ENCODE measurements at places on chromosomes 6 and 20.

DNA sequence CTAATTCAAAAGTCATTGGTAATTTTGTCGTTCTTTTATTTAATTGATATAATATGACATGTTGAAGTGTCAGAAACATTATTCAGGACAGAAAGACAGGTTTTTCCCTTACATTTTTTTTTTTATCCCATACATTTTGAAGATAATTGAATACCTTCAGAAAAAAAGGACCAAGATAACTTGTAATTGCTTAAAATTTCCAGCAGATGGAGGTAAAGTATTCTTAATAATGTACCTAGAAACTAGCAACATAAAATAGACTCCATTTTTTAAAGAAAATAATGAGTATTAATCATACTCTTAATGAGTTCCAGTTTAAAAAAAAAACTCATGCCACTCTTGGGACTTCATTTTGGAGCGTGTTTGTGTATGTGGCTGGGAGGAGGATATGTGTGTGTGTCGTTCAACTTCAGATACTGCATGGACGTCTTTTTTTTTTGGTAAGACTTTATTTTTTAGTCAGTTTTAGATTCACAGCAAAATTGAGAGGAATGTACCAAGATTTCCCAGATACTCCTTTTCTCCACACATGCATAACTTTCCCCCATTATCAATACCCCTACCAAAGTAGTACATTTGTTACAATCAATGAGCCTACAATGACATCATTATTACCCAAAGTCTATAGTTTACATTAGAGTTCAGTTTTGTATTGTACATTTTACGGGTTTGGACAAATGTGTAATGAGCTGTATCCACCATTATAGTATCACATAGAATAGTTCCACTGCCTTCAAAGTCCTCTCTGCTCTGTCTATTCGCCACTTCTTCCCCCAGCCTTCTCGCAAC lies 79.4 kb downstream of the ROS1 start:
- H3K27ac ChIP-seq = no peak overlapping the region
- H3K4me3 ChIP-seq = peak overlapping the region; percentile 76
- H3K4me1 ChIP-seq = peaks cover 8% of the 10 kb centered on the region
- H3K27me3 ChIP-seq = 0 out of 2 replicates have a peak, but pooled peaks cover 4% of the 10 kb centered on the region

DNA sequence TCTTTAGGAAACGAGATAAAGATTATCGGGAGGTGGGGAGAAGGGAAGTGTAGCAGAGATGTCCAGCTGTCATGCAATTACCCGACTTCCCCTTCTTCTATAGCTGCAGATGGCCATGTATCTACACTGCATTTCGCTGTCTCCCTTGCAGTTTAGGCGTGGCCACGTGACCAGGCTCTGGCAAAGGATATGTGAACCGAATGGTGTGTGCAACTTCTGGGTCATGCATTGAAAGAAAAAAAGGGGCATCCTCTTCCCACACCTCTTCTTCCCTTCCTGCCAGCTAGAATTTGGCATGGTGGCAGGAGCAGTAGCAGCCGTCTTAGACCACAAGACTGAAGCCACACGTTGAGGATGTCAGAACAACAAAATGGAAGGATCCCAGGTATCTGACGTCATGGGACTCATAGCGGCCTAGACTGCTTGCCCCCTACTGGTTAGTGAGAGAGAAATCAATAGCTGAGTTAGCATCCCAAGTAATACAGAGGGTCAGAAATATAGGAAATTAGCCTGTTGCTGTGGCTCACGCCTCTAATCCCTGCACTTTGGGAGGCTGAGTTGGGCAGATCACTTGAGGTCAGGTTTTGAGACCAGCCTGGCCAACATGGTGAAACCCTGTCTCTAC lies 32.8 kb downstream of the TCF15 start:
- H3K27ac ChIP-seq = no peak overlapping the region
- no peak for DNase-seq
- no peaks in the 10 kb centered on the region for H3K4me1 ChIP-seq

DNA sequence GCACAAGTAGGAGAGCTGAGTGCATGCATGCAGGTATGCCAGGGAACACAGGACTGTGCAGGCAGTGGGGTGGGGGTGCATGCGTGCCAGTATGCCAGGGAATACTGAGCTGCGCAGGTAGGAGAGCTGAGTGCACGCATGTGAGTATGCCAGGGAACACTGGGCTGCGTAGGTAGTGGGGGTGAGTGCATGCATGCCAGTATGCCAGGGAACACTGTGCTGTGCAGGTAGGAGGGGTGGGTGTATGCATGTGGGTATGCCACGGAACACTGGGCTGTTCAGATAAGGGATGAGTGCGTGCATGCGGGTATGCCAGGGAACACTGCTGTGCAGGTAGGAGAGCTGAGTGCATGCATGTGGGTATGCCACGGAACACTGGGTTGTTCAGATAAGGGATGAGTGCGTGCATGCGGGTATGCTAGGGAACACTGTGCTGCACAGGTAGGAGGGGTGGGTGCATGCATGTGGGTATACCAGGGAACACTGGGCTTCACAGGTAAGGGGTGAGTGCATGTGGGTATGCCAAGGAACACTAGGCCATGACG lies 77.4 kb downstream of the LRFN2 start:
- DNase-seq = no peak
- no peak overlapping the region for H3K27ac ChIP-seq
- H3K36me3 ChIP-seq = no peaks in the 10 kb centered on the region
- H3K4me1 ChIP-seq = no peaks in the 10 kb centered on the region
- no peak overlapping the region for H3K4me3 ChIP-seq
- peaks cover 4% of the 10 kb centered on the region for H3K27me3 ChIP-seq

- H3K27ac ChIP-seq = peak overlapping the region; percentile 98
- DNase-seq = no peak
- peaks cover 50% of the 10 kb centered on the region for H3K4me1 ChIP-seq
Measured at GRCh38 chr6:150266963-150267685, 101.7 kb upstream of the IYD start.

- H3K4me1 ChIP-seq = no peaks in the 10 kb centered on the region
- H3K4me3 ChIP-seq = no peak overlapping the region
- H3K36me3 ChIP-seq = no peaks in the 10 kb centered on the region
- no peak for DNase-seq
Measured at GRCh38 chr6:122372647-122373046, 26.8 kb upstream of the HSF2 start.

GRCh38 chr6:158536084-158536890 lies 23.6 kb upstream of the TMEM181 start:
- peaks cover 39% of the 10 kb centered on the region for H3K27me3 ChIP-seq
- peak; percentile 25 for DNase-seq
- H3K36me3 ChIP-seq = no peaks in the 10 kb centered on the region

DNA sequence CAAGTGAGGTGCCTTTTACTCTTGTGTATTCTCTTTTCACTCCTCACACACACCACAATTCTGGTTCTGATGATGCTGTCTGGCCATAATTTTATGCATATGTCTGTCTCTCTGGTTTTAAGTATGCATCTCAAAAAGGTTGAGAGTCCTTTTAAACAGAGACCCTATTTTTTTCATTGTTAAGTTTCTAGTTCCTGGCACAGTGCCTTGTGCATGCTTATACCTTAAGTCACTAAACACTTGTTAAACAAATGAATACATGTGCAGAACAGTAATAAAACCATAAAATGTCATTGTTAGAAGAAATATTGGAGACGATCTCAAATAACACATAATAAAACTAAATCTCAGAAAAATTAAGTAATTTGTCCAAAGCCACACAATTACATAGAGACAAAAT lies 7.9 kb downstream of the ROS1 start:
- H3K4me3 ChIP-seq = no peak overlapping the region
- H3K4me1 ChIP-seq = peaks cover 12% of the 10 kb centered on the region
- H3K27me3 ChIP-seq = peaks cover 14% of the 10 kb centered on the region
- no peak overlapping the region for H3K27ac ChIP-seq
- DNase-seq = no peak
- H3K36me3 ChIP-seq = no peaks in the 10 kb centered on the region

- peaks cover 2% of the 10 kb centered on the region for H3K27me3 ChIP-seq
- H3K4me3 ChIP-seq = no peak overlapping the region
- peaks cover 16% of the 10 kb centered on the region for H3K4me1 ChIP-seq
- peak overlapping the region; percentile 77 for H3K27ac ChIP-seq
Measured at GRCh38 chr20:5073660-5074231, 46.0 kb downstream of the PCNA start.

DNA sequence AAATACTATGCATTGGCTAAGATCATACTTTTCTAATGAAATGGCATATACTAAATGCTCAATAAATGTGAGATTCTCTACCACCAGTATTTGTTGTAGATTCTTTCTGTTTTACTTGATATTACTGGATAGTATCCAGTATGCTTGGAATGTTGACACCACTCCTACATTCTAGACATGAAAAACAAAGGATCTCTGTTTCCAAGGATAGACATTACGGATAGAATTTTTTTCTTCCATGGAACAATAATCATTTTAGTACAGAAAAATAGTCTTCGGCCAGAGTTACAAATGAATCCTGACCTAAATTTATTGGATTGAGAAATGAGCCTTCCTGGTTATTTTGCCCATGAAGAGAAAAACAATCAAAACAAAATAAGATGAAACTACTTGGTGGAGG lies 258.2 kb upstream of the NT5E start:
- no peak overlapping the region for H3K4me3 ChIP-seq
- H3K27ac ChIP-seq = peak overlapping the region; percentile 44
- DNase-seq = peak; percentile 21
- peaks cover 10% of the 10 kb centered on the region for H3K4me1 ChIP-seq
